ENCODE measurements at places on chromosomes 5 and 9. TPM values are rescaled to one million over a fixed set of nuclear protein-coding genes. Genes with fewer than 3 reads are reported as not detected.

Gene CNOT8
- 57.6 TPM for total RNA-seq

Gene PCDHAC1
- total RNA-seq = 0.69 TPM

Gene FEM1C
- 32.7 TPM for total RNA-seq

Gene ARAP3
- 5.0 TPM for total RNA-seq

Measured in skin of body (tissue), 3 donors.